ENCODE measurements at places on chromosomes 3 and 15. TPM values are rescaled to one million over a fixed set of nuclear protein-coding genes. Genes with fewer than 3 reads are reported as not detected.

The LINS1 gene
- 8.0 TPM for total RNA-seq

The TMEM89 gene
- 0.13 TPM for total RNA-seq

The TICRR gene
- 2.7 TPM for total RNA-seq

The FRMD4B gene
- 67.8 TPM for total RNA-seq

The LRRC3B gene
- total RNA-seq: not detected

The LRRC2 gene
- total RNA-seq: under 0.01 TPM

The PLA1A gene
- 11.9 TPM for total RNA-seq

The NOX5 gene
- not detected for total RNA-seq

The OXTR gene
- total RNA-seq: 1.3 TPM

The EFCAB12 gene
- under 0.01 TPM for total RNA-seq

DNA sequence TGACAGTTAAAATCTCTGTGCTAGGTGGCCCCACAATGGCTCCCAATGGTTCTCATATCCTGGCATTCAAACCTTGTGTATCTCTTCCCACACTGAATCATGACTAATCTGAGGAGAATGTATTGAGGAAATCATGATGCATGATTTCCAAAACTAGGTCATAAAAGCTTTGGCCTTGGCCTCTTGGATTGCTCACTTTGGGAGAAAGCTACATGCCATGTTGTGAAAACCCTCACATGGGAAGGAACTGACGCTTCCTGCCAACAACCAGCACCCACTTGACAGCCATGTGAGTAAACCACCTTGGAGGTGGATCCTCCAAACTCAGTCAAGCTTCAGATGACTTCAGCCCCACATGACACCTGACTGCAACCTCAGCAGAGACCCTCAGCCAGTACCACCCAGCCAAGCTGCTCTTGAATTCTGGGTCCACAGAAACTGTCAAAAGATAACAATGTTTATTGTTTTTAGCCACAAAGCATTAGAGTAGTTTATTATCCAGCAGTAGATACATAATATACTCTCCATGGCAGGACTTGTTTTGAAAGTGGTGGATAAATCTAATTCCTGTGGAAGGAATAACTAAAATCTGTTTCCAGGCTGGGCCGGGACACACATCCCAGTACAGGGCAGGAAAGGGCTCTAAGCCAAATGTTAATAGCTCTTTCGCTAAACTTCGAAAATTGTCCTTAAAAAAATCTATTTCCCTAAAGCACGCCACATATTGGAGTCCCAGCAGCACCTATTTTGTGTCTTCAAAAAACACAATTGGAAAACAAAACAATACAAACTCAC, 1.0 kb upstream of the ZNF620 start:
- peak; percentile 99 for DNase-seq

GRCh38 chr3:188914552-188914951, 257.2 kb upstream of the TPRG1 start:
- no peak for DNase-seq

DNA sequence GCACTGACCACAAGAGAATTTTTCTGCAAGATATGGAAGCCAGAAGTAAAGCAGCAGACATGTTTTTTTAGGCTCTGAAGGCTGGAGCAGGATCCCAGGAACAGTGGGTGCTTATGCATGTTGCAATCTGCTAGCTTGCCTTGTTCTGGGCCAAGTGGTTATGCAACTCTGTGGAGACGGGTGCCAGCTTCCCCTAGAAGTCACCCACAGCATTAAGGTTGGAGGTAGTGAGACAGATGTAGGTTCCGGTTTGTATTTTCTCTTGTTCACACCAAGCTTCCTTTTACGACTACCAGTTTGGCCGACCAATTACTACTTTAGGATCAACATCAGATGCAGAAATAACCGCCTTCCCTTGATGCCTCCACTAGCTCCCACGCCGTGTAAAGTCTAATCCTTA, 11.1 kb downstream of the DPH3 start:
- no peak for DNase-seq

- DNase-seq: no peak
Observed at GRCh38 chr15:34682674-34683073, 72.1 kb downstream of the GJD2 start.

- DNase-seq: no peak
Observed at GRCh38 chr3:105260385-105260784, 106.3 kb upstream of the ALCAM start.

DNA sequence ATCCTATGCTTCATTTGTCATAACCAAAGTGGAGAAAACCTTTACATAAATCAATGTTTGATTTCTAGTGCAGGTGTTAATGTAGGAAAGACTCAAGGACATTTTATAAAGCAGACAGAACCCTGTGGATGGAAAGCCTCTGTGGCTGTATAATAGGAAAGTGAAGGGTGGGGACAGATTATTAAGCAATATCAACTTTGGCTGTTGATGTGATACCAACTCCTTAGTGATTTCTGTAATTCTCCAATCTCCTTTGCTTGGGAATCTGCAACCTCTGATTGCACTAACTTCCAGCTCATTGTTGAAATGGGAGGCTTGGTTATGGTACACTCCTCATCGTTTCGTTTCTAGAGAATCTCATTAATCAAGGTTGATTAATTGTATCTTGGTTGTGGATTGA, 29.3 kb upstream of the ADGRG7 start:
- DNase-seq: no peak

DNA sequence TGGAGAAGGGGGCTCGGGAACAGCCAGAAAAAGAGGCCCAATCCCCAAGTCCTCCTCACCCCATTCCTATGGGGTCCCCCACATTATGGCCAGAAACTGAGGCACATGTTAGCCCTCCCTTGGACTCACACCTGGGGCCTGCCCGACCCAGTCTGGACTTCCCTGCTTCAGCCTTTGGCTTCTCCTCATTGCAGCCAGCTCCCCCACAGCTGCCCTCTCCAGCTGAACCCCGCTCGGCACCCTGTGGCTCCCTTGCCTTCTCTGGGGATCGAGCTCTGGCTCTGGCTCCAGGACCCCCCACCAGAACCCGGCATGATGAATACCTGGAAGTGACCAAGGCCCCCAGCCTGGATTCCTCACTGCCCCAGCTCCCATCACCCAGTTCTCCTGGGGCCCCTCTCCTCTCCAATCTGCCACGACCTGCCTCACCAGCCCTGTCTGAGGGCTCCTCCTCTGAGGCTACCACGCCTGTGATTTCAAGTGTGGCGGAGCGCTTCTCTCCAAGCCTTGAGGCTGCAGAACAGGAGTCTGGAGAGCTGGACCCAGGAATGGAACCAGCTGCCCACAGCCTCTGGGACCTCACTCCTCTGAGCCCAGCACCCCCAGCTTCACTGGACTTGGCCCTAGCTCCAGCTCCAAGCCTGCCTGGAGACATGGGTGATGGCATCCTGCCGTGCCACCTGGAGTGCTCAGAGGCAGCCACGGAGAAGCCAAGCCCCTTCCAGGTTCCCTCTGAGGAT, 10.6 kb downstream of the MAP1A start:
- no peak for DNase-seq

GRCh38 chr15:95326431-95327182, 1003.9 kb upstream of the NR2F2 start:
- DNase-seq: peak; percentile 79

DNA sequence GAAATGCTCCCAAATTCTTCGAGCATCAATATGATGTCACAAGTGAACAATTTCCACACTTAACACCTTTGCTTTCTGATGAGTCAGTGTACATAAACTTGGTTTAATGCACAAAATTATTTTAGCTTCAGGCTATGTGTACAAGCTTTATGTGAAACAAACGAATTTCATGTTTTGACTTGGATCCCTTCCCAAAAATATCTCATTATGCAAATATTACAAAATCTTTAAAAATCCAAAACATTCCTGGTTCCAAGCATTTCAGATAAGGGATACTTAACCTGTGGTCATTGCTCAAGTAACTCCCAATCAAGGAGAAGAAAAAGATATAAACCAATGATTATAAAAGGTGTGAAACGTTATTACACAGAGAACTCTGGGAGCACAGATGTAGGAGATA, 25.2 kb downstream of the RAB5A start:
- no peak for DNase-seq

- peak; percentile 76 for DNase-seq
Observed at GRCh38 chr3:65619451-65619881, 419.3 kb downstream of the MAGI1 start.

DNA sequence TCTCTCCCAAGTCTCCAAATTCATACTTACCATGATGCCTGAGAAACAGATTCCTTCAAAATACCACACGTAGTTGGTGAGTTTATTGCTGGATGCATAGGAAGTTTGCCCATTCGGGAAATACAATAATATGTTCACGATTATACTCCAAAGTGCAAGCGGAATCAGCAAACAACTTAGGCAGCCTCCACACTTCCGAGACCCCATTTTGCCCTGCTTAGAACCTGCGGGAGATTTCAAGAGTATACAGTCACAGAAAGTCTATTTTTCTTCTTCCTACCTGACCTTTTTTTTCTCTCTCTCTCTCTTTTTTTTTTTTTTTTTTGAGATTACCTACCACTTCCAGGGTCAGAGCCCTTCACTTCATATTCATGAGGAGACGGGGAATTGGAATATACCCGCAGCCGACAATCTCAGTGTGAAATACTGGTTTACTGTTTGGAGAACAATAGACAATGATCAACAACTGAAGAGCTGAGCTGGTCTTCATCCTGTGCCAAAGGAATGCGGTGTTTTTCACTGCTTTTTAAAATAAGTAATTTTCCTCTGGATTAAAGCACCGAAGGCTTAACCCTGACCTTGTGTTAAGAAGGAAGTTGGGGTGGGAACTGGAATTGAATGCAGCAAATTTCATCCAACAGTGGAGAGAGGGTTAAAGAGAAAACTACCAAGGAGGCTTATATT, at the start of gene TM4SF18:
Gene TM4SF18 (minus strand): TSS at position 461 of the 684 bp plus-strand sequence. CDS start 254 bp downstream, at position 207.
- no peak for DNase-seq

DNA sequence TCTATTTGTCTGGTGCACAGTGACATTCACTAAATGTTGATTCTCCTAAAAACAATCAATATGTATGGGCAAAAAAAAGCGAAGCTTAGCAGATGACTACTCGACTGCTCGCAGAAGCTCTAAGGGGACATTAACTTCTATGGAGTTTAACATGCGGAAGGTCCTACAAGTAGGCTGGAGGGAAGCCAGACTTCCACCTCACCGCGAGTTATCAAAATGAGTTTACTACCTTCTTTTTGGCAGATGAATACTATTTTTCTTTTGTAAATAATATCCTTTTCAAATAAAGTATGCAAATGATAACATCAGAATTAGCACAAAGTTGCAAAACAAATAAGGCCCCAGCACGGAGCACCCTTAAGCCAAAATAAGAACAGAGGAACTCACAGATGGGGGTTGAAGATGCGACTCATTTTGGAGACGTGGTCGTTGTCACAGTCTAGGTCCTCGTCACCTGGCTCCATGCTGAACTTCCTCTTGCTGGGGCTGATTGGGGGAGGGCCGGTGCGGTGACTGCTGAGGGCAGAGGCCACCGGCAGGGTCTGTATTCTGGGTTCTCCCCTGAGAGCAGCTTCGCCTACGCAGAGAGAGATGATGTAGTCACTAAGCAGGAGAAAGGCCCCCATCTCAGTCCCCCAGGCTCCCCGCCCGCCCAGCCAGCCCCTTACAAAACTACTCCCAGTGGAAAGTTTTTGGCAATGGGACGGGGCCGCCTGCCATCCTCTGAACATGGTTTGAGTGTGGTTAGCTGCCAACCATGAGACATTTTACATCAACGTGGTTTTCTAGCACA, 42.1 kb downstream of the VGLL4 start:
- no peak for DNase-seq

DNA sequence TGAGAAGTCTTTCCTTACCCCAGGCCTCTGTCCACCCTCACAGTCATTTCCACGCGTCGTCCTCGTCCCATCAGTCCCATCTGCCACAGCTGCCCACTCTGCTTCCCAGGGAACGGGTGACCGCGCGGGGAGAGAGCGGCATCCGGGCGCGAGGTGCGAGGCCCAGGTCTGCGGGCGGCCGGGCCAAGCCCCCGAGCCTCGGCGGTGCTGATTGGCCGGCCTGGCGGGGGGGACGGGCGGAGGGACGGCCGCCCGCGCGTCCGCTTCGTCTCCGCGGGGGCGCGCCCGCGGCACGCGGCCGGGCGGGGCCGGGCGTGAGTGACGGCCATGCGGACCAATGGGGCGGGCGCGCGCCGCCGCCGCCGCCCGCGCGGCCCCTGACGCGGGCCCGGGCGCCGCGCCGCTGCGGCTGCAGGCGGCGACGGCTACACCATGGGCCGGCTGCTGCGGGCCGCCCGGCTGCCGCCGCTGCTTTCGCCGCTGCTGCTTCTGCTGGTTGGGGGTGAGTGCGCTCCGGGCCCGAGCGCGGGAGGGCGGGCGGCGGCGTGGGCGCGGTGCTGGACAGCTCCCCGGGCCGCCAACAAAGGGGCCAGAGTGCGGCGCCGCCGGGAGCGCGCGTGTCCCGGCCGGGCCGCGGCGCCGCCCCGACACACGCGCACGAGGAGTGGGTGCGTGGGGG, at the start of gene PODXL2:
Gene PODXL2 (plus strand): TSS at position 398 of the 679 bp plus-strand sequence. CDS start 35 bp downstream, at position 433.
- peak; percentile 76 for DNase-seq

DNA sequence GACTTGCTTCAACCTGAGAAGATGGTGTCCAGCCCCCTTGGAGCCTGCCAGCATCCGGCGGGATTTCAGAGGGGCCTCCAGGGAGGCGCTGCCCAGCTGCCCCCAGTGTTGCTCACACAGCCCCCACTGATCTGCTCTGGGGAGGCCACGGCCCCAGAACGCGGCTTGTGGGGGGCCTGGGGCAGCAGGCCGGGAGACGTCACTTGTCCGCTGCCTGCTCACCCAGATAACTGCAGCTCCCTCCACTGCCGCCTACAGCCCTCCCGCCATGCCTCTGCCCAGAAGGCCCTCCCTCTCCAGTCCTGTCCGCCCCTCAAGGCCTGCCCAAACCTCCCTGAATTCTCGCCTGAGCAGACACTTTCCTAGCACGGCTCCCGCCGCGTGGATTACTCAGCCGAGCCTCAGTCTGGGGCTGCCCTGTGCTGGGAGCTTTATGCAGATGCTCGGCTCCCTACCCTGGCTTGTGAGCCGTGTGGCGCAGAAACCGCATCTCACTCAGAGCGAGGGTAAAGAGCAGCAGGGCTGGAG, 17.2 kb upstream of the ADIPOQ start:
- no peak for DNase-seq

GRCh38 chr3:177335728-177336127, 138.4 kb upstream of the TBL1XR1 start:
- DNase-seq: no peak

DNA sequence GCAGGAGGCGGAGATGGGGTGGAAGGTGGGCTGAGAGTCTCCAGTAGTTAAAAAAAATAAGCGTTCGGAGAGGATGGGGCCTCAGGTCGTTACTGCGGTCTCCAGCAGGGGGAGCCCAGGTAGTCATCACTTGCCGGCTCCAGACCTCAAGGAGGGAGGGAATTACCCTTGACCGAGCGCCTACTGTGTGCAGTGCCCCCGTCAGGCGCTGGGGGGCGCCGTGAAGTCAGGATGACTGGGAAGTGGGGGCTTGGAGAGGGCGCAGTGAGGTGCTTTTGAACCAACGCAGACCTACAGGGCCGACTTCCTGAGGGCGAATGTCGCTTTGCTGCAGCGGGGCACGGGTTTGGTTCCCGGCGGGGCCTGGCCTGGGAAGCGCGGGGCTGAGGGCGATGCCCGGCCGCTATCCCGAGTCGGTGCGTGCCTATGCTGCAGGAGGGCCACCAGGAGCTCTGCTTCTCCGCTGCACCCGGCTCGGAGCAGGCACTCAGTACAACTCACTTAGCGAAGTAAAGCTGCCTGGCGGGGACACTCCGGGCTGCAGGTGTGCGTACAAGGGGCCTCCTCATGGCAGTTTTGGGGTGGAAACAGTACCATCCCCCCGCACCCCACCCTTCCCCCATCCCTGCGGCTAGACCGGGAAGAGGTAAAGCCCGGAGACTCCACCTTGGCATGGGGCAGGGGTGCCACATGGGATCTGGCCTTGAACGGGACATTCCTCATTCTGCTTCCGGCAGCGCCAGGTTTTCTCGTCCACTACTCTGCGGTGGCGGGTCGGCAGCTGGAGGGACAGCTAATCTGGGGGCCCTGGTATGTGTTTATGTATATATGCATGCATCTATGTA, 79.8 kb downstream of the RHCG start:
- DNase-seq: peak; percentile 74

All from dermis microvascular lymphatic vessel endothelial cell (primary cell).